ENCODE measurements at places on chromosomes 2 and 18. TPM values are rescaled to one million over a fixed set of nuclear protein-coding genes. Genes with fewer than 3 reads are reported as not detected.

DNA sequence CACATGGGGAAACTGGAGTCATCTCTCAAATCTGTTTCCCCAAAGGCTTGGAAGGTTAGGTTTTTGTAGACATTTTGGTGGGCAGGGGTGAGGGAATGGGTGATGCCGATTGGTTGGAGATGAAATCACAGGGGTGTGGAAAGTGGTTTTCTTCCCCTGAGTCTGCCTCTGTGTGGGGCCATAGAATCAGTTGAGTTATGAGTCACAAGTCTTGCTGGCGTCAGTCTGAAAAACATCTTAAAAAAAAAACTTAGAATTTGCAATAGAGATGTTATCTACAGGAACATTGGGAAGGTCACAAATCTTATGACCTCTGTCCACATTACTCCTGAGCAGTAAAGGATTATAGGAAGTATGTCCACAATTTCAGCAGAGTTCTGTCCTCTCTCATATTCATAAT, 314.6 kb downstream of the CNTNAP5 start:
- no peaks in the 10 kb centered on the region for H3K27me3 ChIP-seq
- DNase-seq = no peak
- H3K27ac ChIP-seq = no peak overlapping the region
- no peaks in the 10 kb centered on the region for H3K4me1 ChIP-seq

DNA sequence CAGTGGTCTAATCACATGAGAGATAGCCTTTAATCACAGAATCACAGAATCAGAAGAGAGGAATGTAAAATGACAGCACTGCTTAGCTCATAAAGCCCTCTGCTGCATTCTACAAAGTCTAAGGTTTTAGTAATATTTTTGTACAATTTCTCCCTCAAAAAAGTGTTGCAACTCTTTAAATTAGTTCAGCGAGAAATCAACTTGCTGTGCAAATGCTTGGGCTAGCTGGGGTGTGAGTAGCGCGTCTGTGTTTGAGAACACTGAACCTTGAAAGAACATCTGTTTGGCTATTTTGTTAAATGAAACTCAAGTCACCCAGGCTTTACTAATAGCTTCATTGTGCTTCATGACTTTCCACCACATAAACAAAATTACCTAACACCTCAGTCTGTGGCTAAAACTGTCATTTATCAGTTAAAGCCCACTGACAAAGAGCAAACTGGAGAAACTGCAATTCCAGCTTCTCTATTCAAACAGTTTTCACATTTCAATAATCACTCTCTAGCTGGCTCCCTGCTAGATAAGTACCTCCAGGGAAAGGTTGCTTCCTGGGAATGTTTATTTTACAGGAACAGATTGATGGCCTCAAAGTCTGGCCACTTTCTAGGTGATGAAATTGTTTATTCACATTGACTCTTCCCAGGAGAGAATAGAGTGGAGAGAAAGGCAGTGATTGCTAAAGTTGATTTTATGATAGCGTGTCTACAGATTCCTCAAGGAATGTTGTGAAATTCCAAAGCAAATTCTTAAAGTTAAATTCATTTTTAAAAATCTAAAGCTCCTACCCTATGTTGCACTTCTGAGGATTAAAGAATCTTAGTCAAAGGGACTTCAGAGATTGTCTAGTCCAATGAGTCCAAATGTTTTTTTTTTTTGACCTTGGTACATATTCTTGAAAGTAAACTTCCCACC, 36.0 kb upstream of the STAT1 start:
- no peaks in the 10 kb centered on the region for H3K4me1 ChIP-seq
- no peaks in the 10 kb centered on the region for H3K36me3 ChIP-seq
- H3K4me3 ChIP-seq = no peak overlapping the region
- peaks cover 9% of the 10 kb centered on the region for H3K27me3 ChIP-seq
- H3K27ac ChIP-seq = no peak overlapping the region

GCKR gene
- total RNA-seq = not detected

TLX2 gene
- not detected for total RNA-seq

DNA sequence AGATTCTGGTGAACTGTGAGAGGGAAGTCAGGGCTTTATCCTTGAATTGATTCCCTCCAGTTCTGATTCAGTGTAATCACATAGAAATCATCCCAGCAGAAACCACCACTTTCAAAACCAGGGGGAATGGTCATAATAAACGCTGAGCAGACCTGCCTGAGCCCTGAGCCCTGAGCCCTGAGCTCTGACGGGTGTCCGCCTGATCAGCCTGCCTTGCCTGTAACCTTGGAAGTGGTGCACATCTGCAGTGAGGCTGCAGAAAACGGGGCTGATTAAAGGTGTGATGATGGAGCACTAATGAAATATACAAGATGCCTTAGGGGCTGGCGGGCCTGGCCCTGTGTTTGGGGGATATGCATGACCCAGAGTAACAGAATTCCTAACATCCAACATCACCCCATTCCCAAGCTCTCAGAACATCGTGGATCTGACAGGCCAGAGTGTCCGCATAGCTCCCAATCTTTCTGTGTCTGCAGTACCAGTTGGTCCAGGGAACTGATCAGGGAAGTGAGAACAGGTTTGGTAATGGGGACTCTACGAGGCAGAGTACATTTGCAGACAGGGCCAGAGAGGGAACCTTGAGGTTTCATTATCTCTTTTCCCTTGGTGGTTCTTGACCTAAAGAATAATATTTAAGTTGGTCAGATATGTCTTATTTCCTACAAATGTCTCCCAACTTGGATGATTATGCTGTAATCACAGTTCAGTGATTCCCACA, 37.8 kb downstream of the KCTD18 start:
- no peaks in the 10 kb centered on the region for H3K36me3 ChIP-seq
- no peaks in the 10 kb centered on the region for H3K27me3 ChIP-seq
- H3K4me3 ChIP-seq = no peak overlapping the region
- no peak overlapping the region for H3K27ac ChIP-seq
- H3K4me1 ChIP-seq = peaks cover 17% of the 10 kb centered on the region
- no peak for DNase-seq

GRCh38 chr2:25596516-25597244, 76.7 kb downstream of the DTNB start:
- no peak for DNase-seq
- peaks cover 15% of the 10 kb centered on the region for H3K4me1 ChIP-seq
- H3K36me3 ChIP-seq = no peaks in the 10 kb centered on the region
- H3K27ac ChIP-seq = no peak overlapping the region

GRHL1 gene
- total RNA-seq = 0.95 TPM

DNA sequence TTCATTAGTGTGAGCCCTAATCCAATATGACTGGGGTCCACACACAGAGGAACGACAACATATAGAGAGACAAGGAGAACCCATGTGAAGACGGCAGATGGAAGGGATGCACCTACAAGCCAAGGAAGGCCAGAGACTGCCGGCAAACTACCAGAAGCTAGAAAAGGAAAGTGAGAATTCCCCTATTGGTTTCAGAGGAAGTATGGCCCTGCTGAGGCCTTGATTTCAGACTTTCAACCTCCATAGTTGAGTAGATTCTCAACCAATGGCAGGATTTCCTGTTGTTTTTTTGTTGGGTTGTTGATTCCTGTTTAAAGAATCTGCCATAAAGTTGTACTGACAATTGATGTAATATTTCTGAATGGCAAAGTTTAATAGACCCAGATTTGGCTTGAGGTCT, 241.5 kb downstream of the SATB2 start:
- H3K4me1 ChIP-seq = no peaks in the 10 kb centered on the region
- DNase-seq = no peak
- H3K36me3 ChIP-seq = no peaks in the 10 kb centered on the region
- no peaks in the 10 kb centered on the region for H3K27me3 ChIP-seq

- H3K27ac ChIP-seq = no peak overlapping the region
- no peaks in the 10 kb centered on the region for H3K4me1 ChIP-seq
- DNase-seq = no peak
- H3K36me3 ChIP-seq = no peaks in the 10 kb centered on the region
- H3K27me3 ChIP-seq = no peaks in the 10 kb centered on the region
Observed at GRCh38 chr2:132442278-132442677, 25.7 kb downstream of the GPR39 start.

DNA sequence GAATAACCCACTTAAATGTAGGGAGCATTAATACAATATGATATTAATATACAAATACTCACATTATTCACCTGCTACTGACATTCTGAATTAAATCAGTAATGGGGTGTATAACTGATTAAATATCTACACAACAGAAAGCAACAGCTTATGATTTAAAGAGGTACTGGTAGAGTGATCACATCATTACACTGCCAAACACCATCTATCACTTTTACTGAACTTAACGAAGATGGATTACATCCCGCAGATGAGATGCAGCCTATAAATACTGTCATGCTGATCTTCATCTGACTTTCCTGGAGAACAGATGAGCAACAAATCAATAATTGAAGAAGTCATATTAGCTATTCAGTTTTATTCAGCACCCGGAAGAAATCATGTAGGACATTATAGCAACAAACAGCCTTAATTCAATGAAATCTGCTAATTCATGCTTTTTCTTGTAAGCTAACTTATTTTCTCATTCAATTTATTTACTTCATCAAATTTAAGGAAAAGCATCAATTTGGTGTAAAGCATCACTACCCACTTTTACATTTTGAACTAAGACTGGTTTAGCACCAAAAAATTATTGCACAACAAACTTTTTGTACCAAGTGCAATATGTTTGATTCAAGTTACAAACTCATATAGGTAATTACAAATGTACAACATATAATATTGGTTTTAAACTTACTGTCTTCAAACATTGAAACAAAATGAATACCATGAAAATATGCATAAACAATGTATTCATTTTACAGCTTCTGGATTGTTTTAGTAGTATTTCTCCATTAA, 1509.0 kb downstream of the LRP1B start:
- H3K36me3 ChIP-seq = no peaks in the 10 kb centered on the region
- H3K4me1 ChIP-seq = no peaks in the 10 kb centered on the region
- no peak overlapping the region for H3K4me3 ChIP-seq

GRCh38 chr2:46487667-46488335, 8.4 kb downstream of the TMEM247 start:
- H3K27ac ChIP-seq = no peak overlapping the region
- no peaks in the 10 kb centered on the region for H3K27me3 ChIP-seq
- peaks cover 14% of the 10 kb centered on the region for H3K4me1 ChIP-seq
- no peak overlapping the region for H3K4me3 ChIP-seq
- H3K36me3 ChIP-seq = no peaks in the 10 kb centered on the region

DNA sequence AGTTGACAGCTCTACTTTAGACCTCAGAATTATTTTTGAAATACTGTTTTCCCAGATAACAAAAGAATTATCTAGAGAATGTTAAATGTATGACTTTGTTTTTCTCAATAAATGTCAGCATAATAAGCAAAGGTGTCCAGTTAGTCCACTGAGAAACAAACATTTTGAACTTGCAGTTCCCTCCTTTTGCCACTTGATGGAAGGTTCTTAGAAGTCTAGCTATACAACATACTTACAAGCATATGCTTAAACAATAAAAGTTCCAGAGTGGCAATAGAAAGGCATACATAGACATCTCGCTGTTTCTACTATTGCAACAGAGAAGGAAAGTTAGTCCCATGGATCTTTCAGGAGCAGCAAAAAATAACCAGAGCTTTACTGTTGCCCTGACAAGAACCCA, 11.8 kb downstream of the NDUFA10 start:
- DNase-seq = no peak
- H3K36me3 ChIP-seq = peaks cover 90% of the 10 kb centered on the region
- H3K4me1 ChIP-seq = no peaks in the 10 kb centered on the region
- H3K27me3 ChIP-seq = no peaks in the 10 kb centered on the region
- H3K27ac ChIP-seq = no peak overlapping the region

GRCh38 chr2:188582211-188582610, 290.5 kb downstream of the GULP1 start:
- H3K36me3 ChIP-seq = no peaks in the 10 kb centered on the region
- no peak overlapping the region for H3K27ac ChIP-seq
- H3K4me3 ChIP-seq = no peak overlapping the region
- no peaks in the 10 kb centered on the region for H3K4me1 ChIP-seq
- no peaks in the 10 kb centered on the region for H3K27me3 ChIP-seq
- no peak for DNase-seq

- peaks cover 10% of the 10 kb centered on the region for H3K27me3 ChIP-seq
- peaks cover 14% of the 10 kb centered on the region for H3K4me1 ChIP-seq
- DNase-seq = no peak
- no peak overlapping the region for H3K27ac ChIP-seq
- no peaks in the 10 kb centered on the region for H3K36me3 ChIP-seq
- H3K4me3 ChIP-seq = peak overlapping the region; percentile 33
Observed at GRCh38 chr2:221104361-221104811, 467.7 kb downstream of the EPHA4 start.

PAIP2B gene
- 3.7 TPM for total RNA-seq

FBXO36 gene
- 0.78 TPM for total RNA-seq

- H3K4me1 ChIP-seq = no peaks in the 10 kb centered on the region
- no peaks in the 10 kb centered on the region for H3K27me3 ChIP-seq
- no peak for DNase-seq
- no peaks in the 10 kb centered on the region for H3K36me3 ChIP-seq
- no peak overlapping the region for H3K27ac ChIP-seq
Observed at GRCh38 chr2:177056481-177056929, 156.1 kb upstream of the HNRNPA3 start.

DNA sequence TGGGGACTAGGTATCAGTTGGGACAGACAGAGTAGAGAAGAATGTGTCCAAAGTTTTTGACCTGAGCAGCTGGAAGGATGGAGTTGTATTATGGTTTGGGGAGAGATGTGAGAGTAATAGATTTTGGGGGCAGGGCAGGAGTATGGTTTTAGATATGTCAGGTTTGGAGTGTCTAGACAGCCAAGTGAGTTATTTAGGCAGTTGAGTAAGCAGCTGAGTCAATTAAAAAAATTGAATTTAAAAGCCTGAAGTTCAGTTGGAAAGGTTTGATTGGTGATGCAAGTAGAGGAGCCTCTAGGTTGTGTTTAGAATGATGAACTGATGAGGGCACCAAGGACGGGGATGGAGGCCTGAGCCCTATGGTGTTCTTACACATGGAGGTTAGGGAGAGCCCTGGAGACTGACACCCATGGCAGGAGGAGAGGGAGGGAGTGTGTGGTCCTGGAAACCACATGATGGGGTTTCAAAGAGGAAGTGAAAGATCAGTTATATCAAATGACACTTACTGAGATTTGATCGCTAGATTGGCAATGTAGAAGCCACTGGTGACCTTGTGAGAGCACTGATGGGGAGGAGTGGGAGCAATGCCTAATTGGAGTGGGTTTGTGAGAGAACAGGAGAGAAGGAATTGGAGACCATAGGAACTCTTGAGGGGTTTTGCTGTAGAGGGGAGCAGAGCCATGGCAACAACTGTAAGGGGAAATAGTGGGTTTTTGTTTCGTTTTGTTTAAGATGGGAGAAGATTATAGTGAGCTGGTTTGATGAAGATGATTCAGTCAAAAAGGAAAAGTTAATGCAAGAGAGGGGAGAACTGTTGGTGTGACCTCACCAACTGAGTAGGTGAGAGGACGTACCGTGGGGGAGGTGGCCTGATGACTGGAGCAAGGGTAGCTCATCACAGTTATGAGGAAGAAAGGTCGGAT, 10.3 kb downstream of the ITGA6 start:
- H3K4me3 ChIP-seq = no peak overlapping the region
- no peak for DNase-seq
- H3K4me1 ChIP-seq = peaks cover 7% of the 10 kb centered on the region
- H3K27me3 ChIP-seq = peaks cover 11% of the 10 kb centered on the region
- H3K36me3 ChIP-seq = no peaks in the 10 kb centered on the region

GRCh38 chr2:131043199-131044074, 49.8 kb downstream of the FAM168B start:
- peaks cover 5% of the 10 kb centered on the region for H3K27me3 ChIP-seq
- peaks cover 19% of the 10 kb centered on the region for H3K36me3 ChIP-seq
- H3K4me3 ChIP-seq = no peak overlapping the region
- no peak overlapping the region for H3K27ac ChIP-seq

Data from activated B cell treated with CpG ODN at 0.5 μM for 24 hours (primary cell).